ENCODE measurements at places on chromosomes 6 and 20. TPM values are rescaled to one million over a fixed set of nuclear protein-coding genes. Genes with fewer than 3 reads are reported as not detected.

DNA sequence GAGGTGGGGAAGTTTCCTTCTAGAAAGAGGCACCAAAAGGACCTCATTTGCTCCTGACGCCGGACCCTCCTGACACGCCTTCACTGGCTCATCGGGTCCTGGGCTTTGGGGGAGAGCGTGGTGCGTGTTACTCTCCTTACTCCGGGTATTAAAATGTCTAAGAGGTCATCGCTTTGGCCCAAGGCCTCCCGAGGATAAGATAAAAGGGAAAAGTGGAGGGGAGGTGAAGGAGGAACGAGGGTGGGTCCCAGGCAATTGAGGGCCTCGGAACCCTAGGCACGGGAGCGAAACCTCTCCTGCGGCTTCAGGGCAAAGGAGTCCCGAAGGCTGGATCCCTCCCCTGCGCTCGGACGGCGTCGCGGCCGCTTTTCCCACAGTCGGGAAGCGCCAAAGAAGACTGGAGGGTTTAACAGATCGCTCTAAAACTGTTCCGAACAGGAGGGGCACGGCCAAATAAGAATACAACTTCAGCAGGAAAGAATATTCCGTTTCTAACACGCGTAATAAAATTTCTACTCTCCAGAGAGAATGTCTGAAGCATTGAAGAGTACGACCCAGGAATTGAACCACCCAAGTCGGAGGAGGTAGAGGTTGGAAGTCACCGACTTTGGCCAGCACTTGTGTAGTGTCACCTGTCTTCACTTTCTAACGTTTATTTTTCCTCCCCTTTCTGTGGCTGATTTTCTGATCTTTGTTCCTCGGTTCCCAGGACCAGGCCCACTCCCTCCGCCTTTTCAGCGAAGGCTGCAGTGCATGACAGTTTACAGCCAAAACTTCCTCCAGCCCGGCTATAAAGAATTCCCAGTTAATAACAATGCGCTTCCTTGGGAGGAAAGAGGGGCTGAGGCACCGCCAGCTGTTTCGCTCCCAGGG is 2.1 kb upstream of the TBXT start:
- no peak for DNase-seq

- no peak for DNase-seq
Measured at GRCh38 chr20:19462491-19462890, 250.0 kb downstream of the SLC24A3 start.

DNA sequence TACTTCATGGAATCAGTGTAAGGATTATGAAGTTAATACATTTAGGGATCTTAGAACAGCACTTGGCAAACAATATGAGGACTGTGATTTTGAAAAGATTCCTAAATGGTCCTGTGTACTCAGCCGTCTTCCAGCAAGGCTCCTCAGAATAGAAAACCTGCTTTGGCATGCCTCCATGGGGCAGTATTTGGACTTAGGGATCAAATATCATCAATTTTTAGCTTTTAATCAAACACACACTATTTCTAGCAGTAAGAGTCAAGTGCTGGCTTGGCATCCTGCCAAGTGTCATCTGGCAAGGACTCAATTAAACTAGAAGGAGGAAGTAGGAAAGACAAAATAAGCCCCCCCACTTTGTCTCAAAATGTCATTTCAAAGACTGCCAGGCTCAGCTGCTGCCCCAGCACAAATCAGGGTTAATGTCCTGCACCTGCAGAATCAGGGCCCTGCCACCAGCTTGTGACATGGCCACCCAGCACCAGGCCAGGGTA is 40.8 kb downstream of the IYD start:
- DNase-seq = no peak

DNA sequence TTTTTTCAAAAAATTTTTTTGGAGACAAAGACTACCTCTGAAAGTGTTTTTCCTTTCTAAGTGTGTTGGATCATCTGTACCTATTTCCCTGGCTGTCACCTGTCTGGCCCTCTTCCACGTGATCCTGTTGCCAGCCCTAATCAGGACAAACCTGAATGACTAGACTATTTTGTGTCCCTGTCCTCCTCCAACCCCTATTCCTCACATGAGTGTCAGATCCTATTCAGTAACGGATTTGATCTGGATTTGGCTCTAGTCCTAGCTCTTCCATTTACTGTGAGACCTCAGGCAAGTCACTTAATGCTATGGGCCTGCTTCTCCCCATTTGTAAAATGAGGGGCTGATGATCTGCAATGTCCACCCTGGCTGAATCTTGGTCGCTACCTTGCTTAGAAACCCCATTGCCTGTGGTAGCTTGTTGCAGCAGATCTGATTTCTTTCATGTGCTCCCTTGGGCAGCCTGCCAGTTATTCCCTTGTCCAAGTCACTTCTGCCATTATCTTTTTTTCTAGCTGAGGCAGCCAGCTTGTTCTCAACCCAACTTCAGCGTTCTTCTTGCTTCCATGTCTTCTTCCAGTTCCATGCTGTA is 4.8 kb downstream of the PHF20 start:
- DNase-seq = no peak

DNA sequence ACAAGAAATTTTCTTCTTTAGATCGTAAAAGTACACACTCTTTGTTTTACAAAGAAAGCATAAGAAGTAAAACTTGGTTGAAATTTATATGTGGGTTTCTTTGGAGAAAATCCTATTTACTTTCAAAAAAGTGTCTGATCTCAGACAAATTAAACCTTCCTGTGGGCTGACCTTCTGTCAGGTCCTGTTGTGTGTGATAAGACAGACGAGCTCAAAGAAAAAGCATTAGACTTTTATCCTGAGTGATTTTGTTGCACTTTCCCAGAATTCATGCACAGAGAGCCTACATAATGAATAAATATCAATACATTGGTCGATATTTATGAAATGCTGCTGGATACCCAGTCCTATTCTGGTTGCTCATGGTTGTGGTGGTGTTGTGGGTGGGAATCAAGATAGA is 302.1 kb upstream of the SYNCRIP start:
- DNase-seq = no peak

DNA sequence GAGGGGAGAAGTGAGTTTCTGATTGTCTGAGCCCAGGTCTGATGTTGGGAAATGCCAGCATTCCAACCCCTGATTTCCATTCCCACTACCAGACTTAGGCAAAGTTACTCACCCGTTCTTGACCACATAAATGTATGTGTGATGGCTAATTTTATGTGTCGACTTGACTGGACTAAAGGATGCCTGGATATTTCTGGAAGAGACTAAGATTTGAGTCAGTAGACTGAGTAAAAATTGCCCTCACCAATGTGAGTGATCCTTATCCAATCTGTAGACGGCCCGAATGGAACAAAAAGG is 95.8 kb upstream of the TAB2 start:
- DNase-seq = no peak

GRCh38 chr20:43388268-43389002 is 69.3 kb upstream of the SRSF6 start:
- DNase-seq = peak; percentile 80

DNA sequence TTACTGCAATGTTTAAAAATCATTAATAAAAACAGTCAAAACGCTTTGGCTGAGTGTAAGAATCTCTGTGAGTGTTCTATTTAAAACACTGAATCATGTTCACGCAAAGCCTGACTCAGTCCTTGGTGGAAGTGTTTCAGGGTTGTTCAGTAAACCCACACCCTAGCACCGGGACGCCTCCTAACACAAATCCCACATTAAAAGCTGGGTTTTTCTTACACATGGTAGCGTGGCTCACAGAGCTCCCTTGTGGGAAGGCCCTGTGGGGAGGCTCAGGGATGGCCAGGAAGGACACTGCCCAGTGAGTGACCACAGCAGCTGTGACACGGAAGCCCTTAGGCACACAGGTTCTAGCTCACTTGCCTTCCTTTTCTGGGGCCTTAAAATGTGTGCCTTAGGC is 80.2 kb downstream of the GMPR start:
- no peak for DNase-seq

- DNase-seq = no peak
Measured at GRCh38 chr6:89482126-89482525, 49.2 kb downstream of the ANKRD6 start.

- DNase-seq = no peak
Measured at GRCh38 chr6:78324213-78324612, 543.1 kb upstream of the IRAK1BP1 start.

The SEL1L2 gene
- total RNA-seq = not detected

The NFATC2 gene
- total RNA-seq = 7.6 TPM

The ATXN1 gene
- 71.2 TPM for total RNA-seq

The SOBP gene
- total RNA-seq = 6.8 TPM
